ENCODE measurements at places on chromosomes 5 and 9.

GRCh38 chr9:71279151-71279739 lies 157.8 kb upstream of the TRPM3 start:
- DNase-seq = no peak

GRCh38 chr5:11398728-11399127 lies 505.5 kb downstream of the CTNND2 start:
- no peak for DNase-seq

DNA sequence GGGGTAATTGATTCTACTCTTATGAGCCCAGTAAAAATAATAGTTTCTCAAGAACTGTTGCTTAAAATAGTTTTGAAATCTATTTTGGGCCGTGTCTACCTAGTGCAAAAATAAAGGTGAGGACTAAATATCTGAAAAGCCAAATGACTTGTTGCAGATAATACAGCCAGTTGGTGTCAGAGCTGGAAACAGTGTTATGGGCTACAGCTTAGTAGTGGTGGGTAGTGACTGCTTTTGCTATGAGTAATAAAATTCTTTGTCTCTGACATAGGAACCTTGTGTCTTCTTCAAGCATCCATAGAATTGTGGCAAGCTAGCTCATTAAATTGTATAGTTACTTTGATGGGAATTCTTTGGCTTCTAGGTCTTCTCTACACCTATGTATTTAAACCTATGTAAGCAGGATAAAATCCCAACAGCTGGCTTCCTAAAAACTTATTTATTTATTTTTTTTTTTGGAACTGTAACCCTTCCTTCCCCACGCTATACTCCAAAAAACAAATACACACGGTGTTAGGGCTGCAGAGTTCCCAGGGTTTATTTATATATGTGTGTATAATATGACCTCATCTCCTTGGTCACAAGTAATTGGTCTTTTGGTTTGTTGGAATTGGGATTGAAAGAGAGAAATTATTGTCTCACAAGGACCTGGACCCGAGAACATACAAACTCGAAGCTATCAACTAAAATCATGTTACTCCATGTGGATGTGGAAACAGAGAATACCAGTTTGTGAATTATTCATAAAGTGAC lies 138.0 kb downstream of the NUDT12 start:
- no peak for DNase-seq

- no peak for DNase-seq
These were observed 660.8 kb downstream of the TLE1 start for GRCh38 chr9:81028504-81028903.

DNA sequence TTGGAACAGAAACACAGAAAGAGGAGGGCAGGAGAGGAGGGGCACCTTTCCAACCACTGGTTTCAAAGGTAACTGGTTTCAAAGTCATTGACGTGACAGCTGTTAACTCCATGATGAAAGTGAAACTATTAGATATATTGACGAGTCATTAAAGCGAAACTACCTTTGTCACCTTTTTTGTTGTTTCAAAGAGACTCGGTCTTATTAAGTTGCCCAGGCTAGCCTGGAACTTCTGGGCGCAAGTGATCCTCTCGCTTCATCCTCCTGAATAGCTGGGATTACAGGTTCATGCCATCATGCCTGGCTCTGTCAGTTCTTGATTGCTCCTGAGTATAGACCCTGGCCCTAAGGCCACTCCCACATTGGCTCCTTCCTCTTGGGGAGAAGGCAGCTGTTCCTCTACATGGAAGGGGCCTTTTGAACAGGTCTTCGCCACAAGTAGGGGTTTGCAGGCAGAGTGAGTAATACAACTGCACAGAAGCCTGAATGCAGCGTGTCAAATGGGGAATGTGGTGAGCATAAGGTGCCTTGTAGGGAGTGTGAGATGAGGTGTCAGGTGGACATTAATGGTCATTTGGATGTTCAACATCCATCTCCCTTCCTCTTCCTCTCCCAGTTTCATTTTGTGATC lies 3.4 kb upstream of the F12 start:
- no peak for DNase-seq

- no peak for DNase-seq
These were observed 127.9 kb upstream of the TARS1 start for GRCh38 chr5:33312571-33313549.

- DNase-seq = no peak
These were observed 53.4 kb downstream of the GALNT12 start for GRCh38 chr9:98860871-98861293.

GRCh38 chr5:124301850-124302249 lies 444.6 kb downstream of the ZNF608 start:
- no peak for DNase-seq

GRCh38 chr9:114655689-114656088 lies 1.9 kb downstream of the TEX53 start:
- no peak for DNase-seq

GRCh38 chr9:106783121-106783520 lies 79.8 kb upstream of the ZNF462 start:
- no peak for DNase-seq

GRCh38 chr5:111411301-111411700 lies 101.0 kb downstream of the STARD4 start:
- no peak for DNase-seq

GRCh38 chr5:160697281-160697680 lies 154.7 kb downstream of the ATP10B start:
- no peak for DNase-seq

- no peak for DNase-seq
These were observed 12.4 kb downstream of the IL4 start for GRCh38 chr5:132686193-132686592.

DNA sequence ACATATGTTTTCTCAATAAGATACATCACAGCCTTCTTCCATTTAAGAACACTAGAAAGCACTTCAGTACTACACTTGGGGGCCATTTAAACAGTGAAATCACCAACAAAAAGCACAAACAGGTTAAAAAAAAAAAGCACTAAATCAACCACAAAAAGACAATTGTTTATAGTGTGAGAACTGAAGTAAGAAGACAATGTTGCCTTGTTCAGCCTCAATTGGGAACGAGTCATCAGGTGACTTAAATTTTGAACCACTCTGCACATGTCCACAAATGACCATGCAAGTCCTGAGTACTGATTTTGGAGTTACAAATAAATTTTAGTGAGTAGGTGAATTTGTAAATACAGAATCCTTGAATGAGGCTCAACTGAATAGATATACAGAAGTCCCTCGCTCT lies 37.2 kb upstream of the HNRNPA0 start:
- no peak for DNase-seq

DNA sequence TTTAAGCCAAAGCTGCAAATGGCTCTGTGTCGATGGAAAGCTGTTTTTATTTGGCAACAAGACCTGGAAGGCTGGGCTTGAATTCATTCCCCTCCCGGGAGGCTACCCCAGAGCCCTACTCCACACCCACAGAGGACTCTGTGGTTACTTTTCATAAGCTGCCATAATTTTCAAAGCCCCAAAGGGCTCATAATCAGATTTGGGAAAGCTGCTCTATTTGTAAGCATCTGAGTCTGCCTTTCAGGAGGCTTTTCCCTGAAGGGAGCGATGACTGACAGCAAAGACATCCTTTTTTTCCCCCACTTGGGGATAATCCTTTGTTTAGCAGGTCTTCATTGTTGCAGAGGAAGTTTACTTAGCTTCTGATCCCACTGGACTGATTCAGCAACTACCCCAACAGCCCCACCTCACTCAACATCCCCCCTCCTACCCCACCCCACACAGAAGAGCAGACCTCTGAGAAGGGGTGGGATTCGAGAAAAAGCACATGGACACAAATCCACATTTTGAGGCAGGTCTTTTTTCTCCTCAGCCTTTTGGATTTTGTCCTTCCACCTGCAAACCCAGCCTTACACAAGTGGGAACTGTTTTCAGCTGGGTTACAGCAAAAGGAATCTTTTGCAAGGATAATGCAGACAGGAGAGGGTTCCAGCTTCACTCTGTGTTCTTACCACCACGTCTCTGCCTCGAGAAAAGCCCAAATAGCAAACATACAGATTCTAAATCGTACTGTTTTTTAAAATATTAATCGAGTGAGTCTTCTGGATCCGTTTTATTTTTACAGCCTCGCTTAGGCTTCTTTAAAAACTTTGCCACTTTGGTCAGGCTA lies 244.4 kb upstream of the TUT7 start:
- DNase-seq = no peak

DNA sequence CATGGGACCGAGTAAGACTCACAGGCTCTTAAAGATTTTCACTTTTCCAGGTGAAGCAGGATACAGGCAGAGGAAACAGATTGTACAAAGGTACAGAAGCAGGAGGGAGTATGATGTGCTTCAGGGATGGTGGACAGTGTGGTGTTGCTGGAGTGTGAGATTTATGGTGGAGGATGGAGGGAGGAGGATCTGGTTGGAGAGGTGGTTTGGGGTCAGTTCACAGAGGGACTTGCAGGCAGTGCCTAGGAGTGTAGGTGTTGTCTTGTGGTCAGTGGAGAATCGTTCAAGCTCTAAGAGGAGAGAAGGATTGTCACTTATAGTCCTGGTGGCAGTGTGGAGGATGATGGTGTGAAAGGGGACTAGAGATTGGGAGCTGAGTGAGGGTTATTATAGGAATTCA lies 11.8 kb downstream of the RALGPS1 start:
- DNase-seq = no peak

- DNase-seq = no peak
These were observed 2.3 kb upstream of the AK3 start for GRCh38 chr9:4743131-4743875.

DNA sequence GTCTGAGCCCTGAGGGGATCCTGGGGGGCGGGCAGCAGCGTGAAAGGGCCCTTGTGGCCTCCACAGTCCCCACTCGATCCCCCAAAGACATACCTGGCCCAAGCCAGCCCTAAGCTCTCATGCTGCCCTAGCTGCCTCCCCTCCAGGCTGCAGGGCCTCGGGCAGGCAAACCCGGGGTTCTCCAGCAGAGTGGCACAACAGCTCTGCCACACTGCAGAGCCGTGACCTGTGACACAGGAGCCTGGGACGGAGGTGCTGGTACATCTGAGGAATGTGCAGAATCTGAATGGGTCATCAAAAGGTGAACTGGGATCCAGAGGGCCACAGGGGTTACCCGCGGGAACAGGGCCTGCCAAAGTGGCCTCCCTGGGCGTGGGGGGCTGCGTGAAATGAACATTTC lies 163.2 kb downstream of the DAB2IP start:
- DNase-seq = no peak

- no peak for DNase-seq
These were observed 30.5 kb downstream of the TRIO start for GRCh38 chr5:14173377-14174229.

DNA sequence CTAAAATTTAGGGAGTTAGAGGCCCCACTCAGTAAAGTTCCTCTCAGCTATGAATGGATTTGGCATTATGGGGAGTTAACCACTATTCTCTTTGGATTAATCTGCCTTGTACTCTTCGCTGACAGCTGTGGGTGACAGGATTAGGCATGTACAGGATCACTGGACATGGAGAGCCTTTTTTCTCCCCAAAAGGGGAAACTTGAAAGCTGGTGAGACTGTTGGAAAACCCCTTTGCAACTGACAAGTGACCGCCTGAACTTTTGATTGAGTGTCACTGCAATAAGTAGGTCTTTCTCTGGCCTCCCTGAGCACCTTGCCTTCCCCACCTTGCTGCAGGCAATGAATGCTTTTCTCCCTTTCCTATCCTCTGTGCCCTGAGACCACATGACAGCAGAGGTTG lies 68.3 kb downstream of the ERP44 start:
- DNase-seq = no peak

DNA sequence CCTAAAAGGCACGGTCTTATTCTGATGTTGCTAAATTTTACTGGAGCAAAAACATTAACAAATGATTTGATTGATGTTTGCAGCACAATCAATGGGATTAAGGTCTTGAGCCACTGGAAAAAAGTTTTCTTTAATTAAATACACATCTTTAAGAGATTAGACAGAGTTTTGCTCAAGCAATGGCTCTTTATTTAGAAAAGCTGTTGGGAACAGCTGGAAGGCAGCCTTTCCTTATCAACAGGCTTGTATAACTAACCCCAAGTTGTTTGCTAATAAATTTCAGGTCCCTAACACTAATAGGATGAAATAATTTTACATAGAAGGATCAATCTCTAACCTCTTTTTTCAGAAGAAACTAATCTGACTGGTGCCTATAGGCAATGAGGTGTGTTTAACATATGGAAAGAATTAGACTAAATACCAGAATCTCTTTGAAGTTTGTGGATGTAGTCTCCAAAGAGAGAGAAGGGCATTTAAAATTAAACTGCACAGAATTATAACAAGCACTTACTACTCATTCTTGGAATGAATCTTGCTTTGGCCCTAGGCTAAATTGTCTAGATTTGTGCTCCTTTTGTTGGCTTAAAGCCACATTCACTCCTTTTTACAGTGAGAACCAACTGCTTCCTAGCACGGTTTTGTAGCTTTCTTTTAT lies 67.3 kb upstream of the TNFAIP8 start:
- DNase-seq = no peak

- no peak for DNase-seq
These were observed 1106.2 kb upstream of the DMAC1 start for GRCh38 chr9:8905731-8906130.

- no peak for DNase-seq
These were observed 234.1 kb downstream of the TMEM38B start for GRCh38 chr9:105928416-105928815.

DNA sequence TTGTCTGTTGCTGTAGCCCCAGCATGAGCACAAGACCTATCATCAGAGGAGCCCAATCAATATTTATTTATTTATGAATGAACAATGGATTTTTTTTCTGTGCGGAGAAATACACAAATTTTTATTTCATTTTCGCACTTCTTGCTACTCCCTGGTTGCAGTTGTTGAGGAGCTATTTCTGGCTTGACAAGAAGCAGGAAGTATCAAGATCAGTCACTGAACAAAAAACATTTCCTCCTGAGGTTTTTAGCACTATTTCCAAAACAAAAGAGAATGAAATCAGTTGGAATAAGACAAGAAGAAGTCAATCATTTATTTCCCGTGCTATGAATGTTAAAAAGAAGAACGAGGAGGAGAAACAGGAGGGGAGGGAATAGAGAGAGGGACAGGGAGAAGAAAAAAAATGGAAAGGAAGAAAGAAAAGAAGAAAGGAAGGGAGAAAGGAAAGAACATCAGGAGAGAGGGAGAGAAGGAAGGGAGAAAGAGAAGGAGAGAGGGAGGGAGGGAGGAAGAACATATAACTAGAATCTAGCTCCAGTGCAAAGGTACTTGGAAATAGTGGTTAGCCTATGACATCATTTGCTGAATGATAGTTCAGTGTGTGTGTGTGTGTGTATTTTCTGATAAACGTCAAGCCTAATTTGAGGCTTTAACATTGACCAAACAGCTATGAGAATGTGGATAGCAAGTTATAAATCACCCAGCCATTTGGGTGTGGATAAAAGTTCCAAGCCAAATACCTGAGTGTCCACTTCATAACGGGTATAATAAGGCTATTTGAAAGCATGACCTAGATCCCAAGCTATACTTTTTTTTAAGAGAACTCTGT lies 586.0 kb downstream of the EBF1 start:
- no peak for DNase-seq

GRCh38 chr9:92405818-92406217 lies 1.4 kb upstream of the OGN start:
- no peak for DNase-seq

Data from stimulated activated CD8-positive, alpha-beta memory T cell treated with anti-CD3 and anti-CD28 coated beads, Interleukin-7, amount 100 ng/mL, for 1 hour (primary cell).